ENCODE measurements at places on chromosomes 13 and 19.

- DNase-seq, result no peak
Measured at GRCh38 chr19:53254411-53255341, at the start of gene ZNF677. ZNF677 (minus strand) TSS chr19:53254873; CDS start chr19:53251550, 3,323 bp downstream.

DNA sequence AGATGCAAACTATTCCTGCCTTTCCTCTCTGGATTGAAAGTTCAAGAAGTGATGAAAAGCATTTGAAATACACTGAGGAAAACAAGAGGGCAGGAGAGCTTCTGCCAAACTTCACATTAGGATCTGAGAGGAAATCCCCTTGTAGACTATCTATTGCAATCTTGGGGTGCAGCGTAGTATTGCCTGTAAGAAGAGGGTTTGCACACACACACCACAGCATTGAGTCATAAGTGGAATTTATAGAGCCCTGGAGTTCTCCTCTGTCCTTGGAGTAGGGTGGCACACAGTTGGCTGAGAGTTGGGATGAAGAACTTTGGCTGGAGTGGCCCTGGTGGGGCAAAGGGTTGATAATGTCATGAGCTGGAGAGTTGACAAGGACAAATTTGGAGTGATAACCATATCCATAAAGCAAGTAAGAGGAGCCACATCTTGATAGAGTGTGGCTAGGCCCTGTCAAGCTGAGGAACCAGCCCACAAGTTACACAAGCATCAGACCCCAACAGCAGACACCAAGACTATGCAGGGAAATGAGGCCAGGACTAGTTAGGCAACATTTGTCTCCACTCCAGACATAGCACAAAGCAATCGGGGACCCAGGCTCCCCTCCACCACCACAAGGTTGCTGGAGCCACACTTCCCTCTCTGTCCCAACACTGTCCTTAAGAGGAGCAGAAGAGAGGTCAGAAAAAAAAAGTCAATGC lies 520.9 kb downstream of the KLF5 start:
- no peak for DNase-seq

GRCh38 chr19:54158812-54159351 lies 639 bp downstream of the LENG1 start:
- DNase-seq, result no peak

DNA sequence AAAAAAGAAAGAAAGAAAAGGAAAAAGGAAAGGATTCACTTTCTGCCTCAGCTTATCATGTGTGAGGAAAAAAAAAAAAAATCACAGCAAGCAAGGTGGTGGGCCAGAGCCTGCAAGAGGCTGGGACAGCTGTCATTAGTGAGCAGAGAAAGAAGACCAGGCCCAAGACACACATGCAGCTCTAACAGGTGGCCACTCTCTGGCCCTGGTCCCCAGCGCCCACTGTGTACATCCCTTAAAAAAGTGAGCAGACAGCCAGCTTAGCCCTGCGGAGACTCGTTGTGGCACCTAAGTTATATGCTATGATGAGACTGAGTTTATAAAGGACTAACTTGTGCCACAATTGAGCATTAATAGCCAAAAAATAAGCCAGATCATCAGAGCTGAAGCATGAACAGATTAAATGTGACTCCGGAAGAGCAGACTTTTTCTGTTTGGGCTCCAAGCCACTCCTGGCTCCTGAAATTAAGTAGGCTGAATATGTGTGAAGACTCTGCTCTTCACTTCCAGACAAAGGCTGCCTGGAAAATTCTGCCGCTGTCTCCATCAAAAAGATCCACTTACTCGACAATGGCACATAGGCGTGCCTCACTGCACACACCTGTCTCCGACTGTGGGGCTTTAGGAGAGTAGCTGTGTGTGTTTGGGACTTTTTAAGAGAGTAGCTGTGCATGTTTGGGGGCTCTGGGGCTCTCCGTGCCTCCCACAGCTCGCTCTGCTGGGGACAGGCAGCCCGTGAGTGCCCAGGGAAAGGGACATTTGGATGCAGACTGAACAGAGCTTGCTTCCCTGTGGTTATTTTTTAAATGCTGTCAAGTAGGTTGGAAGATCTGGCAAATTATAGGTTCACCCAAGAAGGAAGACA lies 55.0 kb downstream of the LATS2 start:
- no peak for DNase-seq

DNA sequence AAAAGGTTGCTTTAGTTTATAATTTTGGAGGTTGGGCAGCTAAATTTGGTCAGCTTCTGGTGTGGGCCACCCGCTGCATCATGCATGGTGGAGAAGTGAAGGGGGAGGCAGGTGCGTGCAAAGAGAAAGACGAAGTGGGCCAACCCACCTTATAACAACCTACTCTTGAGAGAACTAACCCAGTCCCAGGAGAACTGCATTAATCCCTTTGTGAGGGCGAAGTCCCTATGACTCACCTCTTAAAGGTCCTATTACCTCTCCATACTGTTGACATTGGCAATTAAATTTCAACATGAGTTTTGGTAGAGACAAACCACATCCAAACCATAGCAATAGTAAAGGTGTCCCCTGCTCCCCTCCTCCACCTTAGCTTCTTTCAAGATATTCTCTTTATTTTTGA lies 7.7 kb upstream of the FGF9 start:
- peak; percentile 93 for DNase-seq
